Renal cortical epithelial cell (primary cell): ENCODE measurements at places on chromosomes 2 and 18.

- peak; percentile 83 for DNase-seq
Observed at GRCh38 chr2:127932199-127932876, 46.6 kb upstream of the AMMECR1L start.

DNA sequence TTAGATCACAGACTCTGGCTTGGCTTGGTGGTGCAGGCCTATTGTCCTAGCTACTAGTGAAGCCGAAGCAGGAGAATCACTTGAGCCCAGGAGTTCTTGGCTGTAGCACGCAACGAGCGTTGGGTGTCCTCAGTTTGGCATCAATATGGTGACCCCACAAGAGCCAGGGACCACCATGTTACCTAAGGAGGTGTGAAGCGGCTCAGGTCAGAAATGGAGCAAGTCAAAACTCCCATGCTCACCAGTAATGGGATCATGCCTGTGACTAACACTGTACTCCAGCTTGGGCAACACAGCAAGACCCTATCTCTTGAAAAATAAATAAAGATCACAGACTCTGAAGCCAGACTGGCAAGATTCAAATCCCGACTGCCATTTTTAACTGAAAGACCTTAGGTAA is 1.7 kb upstream of the NOL10 start:
- no peak for DNase-seq

- DNase-seq, result peak; percentile 92
Observed at GRCh38 chr2:241680827-241681599, 5.6 kb downstream of the DTYMK start.

DNA sequence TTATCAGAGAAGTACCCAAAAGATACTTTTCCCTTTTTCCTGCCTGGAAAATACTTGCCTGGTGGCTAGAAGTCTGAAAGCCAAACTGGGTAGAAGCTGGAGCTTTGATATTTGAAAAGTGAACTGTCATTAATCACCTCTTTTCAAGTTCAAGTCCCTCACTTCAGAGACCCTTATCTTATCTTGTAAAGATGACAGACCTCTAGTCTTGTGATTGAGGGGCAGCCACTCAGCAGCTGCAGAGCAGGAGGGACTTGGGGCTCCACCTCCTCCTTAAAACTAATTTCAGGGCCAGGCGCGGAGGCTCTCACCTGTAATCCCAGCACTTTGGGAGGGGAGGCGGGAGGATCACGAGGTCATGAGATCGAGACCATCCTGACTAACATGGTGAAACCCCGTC is 64.2 kb upstream of the CDCA7 start:
- DNase-seq, result no peak

DNA sequence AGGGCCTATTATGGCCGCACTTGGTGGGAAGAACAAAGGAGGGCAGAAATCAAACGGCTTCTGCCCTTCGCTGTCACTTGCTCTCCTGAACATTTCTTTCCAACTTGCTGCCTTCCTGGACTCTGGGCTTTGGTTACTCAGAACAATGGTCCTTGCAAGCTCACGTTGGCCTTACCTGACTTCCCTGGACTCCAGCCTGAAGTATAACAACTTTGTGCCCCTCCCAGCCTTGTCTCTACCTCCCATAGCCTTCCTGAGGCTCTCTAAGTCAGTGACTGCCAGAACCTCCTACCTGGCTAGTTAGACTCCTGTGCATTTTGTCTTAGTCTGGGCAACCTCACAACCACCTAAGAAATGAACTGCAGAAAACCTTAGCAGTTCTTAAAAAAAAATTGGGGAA is 30.2 kb upstream of the ITPRID2 start:
- no peak for DNase-seq

DNA sequence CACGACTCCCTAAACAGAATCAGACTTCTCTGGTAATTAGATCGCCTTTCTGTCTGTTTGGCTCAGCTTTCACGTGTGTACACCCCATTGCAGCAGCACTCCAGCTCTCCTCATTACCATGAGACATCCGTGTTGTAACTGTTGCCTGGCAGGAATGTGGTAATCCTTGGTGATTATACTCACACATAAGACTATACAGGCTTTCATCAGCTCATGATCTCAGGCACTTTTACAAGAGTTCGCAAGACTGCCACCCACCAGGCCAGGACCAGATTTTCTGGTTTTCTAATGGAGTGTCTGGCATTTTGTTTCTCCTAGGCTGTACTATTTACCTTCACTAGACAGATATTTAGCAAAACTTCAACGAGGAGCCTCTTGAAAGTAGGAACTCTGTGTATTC is 50.2 kb downstream of the ACVR1 start:
- DNase-seq, result peak; percentile 82

DNA sequence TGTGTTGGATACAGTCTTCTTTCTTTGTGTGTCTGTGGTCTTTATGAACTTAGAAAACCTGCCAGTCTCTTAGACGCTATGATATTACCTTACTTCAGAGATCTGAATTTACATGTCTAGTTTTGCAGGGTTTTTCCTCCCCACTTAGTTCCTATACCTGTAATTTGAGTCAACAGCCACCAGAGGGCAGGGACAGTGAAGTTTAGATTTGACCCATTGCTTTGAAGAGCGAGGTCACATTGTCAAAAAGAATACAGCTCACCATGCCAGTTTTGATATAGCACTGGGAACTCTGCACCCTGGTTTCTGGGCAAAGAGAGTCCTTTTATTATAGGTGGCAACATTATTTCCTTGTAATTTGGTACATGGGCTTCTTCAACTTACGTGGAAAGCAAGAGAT is 102.3 kb downstream of the MAPK4 start:
- DNase-seq, result peak; percentile 1

DNA sequence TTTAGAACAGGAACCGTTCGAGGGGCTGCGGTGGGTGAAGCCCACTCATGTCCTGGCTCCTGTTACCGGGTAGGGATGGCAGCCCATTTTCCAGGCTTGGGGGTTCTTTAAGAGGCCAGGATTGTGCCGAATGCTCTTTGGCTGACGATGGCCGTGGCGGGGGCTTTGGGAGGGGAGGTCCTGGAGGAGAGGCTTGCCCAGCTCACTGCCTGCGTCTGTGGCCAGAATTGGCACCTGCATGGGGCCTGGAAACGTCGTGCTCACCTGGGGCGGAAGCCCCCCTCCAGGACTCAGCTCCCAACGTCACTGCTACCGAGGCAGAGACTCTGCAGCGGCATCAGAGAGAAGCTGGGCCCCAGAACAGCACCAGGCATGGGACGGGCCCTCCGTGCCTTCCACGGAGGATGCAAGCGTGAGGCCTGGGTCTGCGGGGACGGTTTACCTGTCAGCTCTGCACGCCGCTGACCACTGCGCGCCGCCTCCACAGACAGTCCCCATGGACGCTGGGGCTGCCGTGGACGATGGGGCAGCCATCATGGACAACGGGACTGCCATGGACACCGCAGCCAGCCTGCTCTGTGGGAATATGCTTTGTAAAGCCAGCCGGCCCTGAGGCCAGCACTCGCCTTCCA is 82.9 kb downstream of the NFATC1 start:
- DNase-seq, result no peak

GRCh38 chr2:6764968-6765723 is 100.6 kb downstream of the CMPK2 start:
- no peak for DNase-seq

GRCh38 chr18:25998461-25998860 is 92.0 kb downstream of the SS18 start:
- peak; percentile 60 for DNase-seq

DNA sequence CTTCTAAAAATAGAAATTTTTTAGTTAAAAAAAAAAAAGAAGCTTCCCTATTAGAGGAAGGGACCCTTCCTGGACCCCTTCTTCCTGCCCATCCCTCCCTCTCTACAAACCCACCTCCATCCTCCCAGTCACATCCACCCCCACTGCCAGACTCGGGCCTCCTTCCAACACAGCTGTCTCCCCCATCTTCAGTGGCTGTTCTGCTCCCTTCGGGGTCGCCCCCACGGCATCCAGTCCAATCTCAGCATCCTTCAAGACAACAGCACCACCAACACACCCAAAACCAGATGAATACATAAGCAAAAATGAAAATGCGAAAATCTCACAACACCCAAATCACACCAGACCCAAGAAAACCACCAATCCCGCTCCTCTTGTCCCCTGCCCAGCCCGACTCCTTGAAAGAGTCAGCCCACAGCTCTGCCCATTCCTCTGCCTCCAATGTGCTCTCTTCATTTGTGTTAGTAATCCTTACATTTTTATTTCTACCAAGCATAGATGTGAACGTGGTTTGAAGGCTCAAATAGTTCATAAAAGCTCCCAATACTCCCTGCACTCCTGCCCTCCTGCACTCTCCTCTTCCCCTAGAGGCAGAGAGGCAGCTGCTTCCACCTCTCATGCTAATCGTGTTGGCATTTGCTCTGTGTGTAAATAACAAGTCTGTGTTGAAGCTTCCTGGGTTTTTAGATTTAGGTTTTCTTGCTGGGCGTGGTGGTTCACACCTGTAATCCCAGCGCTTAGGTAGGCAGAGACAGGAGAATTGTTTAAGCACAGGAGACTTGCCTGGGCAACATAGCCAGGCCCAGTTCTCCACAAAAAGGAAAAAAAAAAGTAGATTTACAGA is 37.0 kb downstream of the MAL start:
- peak; percentile 43 for DNase-seq

GRCh38 chr2:149188291-149188690 is 142.1 kb upstream of the LYPD6 start:
- DNase-seq, result no peak

- no peak for DNase-seq
Observed at GRCh38 chr18:48546396-48546795, 7.6 kb downstream of the CTIF start.
